ENCODE measurements at places on chromosomes 5 and 9. TPM values are rescaled to one million over a fixed set of nuclear protein-coding genes. Genes with fewer than 3 reads are reported as not detected.

The CDC14B gene
- total RNA-seq, result 18.6 TPM

The TMEM232 gene
- total RNA-seq, result 2.7 TPM

The DOCK2 gene
- 11.6 TPM for total RNA-seq

The RPL37 gene
- total RNA-seq, result 1,223 TPM

The GPR150 gene
- total RNA-seq, result 0.16 TPM

The GZMA gene
- not detected for total RNA-seq

The TMEM174 gene
- total RNA-seq, result not detected

The ARAP3 gene
- 2.0 TPM for total RNA-seq

The LRRC70 gene
- 1.6 TPM for total RNA-seq

The OR1J2 gene
- not detected for total RNA-seq

The FAM221B gene
- not detected for total RNA-seq

The ISL1 gene
- total RNA-seq, result not detected

The SHC3 gene
- total RNA-seq, result 0.21 TPM

The PJA2 gene
- total RNA-seq, result 102 TPM

The PCDHGB2 gene
- 0.59 TPM for total RNA-seq

The KCNIP1 gene
- 12.6 TPM for total RNA-seq

The AJM1 gene
- total RNA-seq, result 4.5 TPM

The STPG3 gene
- 0.50 TPM for total RNA-seq

The NRG2 gene
- 1.5 TPM for total RNA-seq

The ELAVL2 gene
- 1.1 TPM for total RNA-seq
